RWPE2 (cell line): ENCODE measurements at places on chromosomes 5 and 9.

GRCh38 chr5:131795879-131796792 is 681 bp downstream of the FNIP1 start:
- peak; percentile 73 for DNase-seq

DNA sequence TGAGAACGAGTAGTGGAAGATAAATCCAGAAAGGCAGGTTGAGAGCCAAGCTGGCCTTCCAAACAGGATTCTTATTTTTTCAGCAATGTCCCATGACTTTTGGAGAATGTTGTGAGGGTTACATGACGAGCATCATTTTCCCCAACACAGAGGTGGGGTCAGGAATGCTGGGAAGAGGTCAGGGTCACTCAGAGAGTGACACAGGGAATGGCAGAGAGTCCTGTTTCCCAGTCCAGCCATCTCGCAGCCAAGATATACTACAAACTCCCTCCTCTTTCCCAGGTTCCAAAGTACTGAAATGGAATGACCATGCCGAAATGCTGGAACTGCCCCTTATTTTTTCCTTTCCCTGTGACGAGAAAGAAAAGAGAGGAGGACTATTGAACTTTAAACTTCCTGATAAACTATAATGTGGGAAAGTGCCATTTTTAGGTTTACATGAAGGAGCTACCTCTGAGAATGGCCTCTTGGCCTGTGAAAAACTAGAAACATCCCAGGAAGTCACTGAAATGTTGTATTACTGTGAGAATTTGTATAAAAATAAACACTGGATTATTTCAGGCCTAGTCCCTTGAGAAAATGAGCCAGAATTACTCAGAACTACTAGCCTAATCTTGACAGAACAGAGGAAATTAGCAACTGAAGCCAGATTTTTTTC is 420.4 kb downstream of the CETN3 start:
- DNase-seq = no peak

DNA sequence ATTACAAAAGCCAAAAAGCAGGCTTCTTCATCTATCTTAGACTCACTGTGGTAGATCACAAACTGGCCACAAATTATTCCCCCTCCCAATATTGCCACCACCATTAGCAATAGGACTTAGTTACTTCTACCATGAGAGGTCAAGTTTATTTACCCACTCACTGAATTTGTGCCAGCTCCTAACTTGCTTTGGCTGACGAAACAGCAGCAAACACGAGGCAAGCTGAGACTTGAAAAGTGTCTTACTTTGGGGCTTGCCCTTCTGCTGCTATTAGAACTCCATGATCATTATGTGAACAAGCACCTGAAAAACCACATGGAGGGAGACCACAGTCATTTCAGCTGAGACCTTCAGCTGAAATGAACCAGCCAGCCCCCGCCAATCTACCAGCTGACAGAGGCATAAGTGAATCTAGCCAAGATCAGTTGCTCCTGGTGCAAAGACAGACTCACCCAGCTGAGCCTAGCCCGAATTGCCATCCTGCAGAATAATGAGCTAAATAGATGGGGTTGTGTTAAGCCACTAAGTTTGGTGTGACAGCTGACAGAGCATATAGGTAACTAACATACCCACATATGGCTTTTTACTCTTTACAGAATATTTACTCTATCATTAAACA is 5.7 kb downstream of the WDR41 start:
- DNase-seq = no peak

DNA sequence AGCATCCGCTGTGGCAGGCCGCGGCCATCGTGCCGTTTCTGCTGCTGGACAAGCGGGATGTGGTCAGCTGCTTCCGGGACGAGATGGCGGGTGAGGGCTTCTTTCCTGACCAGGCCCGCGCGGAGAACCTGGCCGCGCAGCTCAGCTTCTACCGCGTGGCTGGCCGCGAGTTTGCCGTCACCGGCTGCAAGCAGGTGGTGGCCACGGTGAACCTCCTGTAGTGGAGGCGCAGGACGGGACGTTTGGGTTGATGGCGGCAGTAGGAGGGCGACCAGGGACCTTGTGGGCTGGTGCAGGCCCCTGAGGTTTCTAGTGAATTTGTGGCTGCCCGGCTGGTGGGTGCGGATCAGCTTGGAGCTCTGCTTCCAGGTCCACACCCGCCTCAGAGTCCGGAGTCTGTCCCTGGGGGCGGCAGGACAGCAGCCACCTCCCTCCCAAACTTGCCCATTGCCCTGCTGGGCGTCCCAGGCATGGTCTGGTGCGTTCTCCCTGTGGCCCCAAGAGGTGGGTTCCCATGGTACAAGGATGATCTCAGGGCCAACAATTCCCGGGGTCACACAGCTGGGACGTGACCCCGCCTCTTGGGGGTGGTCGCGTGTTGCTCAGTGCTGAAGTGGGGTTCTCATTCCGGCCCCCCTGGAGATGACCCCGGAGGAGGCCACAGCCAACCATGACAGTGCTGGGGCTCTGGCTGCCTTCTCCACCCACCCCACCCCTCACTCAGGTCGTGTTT is 2.4 kb downstream of the TOR4A start:
- DNase-seq = no peak

DNA sequence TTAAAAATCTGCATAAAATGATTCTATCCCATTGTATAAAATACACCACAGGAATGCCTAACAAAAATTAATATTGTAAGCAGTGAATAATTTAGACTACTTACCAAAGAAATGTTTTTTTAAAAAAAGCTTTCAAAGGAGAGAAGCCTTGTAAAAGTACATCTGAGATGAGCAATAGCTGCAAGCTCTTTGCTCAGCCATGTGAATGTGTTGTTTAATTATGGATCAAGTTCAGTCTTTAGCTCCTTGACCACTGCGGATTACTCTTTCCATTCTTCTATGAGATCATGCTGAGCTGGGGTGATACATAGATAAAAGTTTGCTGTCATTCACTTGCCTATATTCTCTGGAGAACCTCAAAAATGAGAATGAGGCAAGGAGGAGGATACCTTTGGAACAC is 782.4 kb upstream of the ZNF608 start:
- DNase-seq = no peak
